ENCODE measurements at places on chromosomes 2 and 18.

DNA sequence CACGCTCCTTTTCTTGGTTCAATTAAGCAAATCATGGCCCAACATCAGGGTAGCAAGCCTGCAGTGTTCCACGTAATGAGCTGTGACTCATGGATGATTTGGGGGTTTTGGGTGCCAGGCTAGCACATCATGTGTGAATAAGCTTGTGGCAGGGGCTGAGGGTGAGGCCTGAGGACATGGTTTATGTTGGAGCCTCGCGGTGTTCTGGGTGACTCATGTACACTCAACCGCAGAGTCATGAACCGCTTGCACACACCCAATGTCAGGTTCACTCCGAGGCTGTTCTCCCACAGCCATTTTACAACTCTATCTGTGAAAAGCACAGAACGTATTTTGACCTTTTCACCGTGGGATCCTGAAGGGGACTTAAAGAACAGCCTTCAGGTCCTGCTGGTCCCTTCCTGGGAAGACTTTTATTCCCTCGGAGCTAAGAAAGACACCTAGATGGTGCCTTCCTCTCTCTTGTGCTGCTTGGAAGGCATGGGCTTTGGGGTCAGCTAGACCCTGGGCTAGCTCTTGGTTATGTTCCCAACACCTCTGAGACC is 139.9 kb upstream of the ZEB2 start:
- no peak for DNase-seq

DNA sequence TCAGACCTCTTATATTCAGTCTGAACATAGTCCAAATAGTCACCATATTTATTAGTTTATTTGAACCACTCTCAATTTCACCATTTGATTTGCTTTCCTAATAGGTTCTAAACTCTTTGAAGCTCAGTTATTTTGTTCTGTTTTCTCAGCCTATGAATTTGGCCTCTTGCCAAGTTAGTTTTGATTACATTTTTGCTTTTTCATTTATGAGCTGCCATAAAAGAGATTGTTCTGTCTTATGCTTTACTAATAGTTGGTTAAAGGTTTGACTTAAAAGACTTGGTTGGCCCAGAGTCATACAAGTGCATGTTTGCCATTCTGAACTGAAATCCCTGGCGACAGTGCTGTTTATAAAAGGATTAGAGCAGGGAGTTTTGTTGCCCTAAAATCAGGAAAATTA is 85.9 kb upstream of the RANBP2 start:
- no peak for DNase-seq

DNA sequence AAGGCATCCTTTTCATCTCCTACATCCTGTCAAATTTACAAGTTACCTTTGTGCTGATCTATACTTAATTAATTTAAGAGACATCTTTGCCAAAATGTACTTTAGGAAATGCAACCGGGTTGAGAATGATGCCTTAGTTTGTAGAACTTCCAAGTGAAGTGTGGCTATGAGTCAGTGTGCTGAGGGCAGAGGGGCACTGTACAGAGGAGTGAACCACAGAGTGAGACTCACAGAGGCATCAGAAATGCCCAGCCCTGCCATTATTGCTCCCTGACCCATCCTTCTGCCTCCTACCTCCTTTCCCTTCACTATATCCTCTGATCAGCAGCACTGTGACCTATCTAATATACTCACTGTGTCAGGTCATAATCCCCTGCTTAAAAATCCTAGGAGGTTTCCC is 320.1 kb downstream of the LRRTM1 start:
- no peak for DNase-seq

GRCh38 chr2:28974252-28974651 is 6.8 kb upstream of the TOGARAM2 start:
- DNase-seq, result no peak

- no peak for DNase-seq
These were observed 270.6 kb downstream of the C1D start for GRCh38 chr2:67792191-67792590.

- no peak for DNase-seq
These were observed 50.6 kb downstream of the ALPK2 start for GRCh38 chr18:58578321-58578720.

- no peak for DNase-seq
These were observed 1.4 kb downstream of the UBE2F start for GRCh38 chr2:237968048-237968862.

DNA sequence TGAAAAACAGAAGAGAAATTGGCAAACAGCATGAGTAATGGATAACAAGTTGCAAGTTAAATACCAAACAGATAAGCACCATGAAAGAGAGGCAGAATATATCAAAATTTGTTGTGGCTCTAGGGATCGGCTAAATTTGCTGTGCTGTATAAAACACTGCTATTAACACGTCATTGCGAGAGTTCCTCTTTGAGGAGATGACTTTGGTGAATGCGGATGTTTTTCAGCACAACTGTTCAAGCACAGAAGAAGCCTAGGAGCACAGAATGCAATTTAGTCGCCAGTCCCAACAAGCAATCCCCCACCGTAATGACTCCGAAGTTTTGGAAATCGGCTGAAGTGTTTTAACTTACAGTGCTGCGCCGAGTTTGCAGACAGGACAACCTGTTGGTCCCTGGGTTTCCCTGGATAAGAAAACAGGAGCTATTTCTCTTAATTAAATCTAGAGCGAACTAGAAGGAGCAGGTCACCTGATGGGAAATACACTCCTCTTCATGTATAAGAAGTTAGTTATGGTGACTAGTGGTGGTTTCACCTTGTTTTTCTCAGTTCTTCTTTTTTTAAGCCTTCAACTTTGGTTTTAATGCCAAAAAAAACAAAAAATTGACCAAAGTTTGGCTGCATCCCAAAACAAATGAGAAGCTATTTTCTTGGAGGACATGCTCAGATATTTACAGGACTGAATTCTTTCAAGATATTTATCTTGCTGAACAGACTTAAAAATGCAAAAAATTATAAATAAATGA is 454.1 kb upstream of the SALL3 start:
- DNase-seq, result no peak

- no peak for DNase-seq
These were observed 241.0 kb upstream of the ACVR2A start for GRCh38 chr2:147603876-147604275.

Measured in iPS DF 19.7 (cell line).